ENCODE measurements at places on chromosomes 2 and 18.

DNA sequence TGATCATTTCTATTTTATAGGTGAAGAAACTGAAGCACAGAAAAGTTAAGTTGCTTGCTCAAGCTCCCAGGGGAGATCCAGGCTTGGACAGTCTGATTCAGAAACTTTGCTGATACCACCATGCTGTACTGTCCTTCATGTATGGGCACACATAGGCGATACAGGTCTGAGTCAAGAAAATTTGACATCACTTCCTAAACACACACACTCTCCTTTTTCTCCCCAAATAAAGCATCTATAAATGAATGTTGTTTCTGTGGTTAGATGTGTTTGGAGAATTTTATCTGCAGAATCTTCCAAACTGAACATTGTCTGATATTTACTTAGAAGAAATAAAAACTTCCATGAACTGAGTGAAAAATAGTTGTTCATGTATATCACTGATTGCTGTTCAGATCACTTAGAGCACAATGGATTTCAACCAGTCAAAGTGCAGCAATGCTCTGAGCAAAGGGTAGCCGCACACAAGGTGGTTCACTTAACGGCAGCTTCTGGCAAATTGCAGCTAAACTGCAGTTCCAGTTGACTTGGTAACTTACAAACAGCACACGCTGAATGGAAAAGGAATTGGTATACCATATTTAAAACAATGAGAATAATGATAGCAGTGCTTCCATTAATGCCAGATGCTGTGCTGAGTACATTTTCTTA is 10.0 kb upstream of the AGFG1 start:
- no peak for DNase-seq

- DNase-seq, result peak; percentile 42
Measured at GRCh38 chr2:171086352-171087290, 74.1 kb downstream of the TLK1 start.

- DNase-seq, result no peak
Measured at GRCh38 chr2:226790431-226790830, 9.2 kb downstream of the IRS1 start.

DNA sequence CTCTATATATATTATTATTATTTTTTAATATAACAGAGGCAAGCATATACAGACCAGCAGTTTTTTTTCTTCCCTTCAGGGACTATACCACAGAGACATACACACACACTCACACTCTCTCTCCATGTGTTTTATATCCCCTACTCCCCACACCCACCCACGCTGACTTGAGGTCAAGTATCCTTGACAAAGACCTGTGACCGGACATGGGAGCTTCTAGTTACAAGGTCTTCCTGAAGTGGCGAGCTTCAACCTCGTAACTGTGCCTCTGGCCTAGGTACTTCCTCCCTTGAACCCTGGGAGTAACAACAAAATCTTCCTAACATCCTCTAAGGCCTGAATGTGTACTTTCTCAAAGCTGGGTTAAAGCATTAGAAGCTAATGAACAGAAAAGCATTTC is 52.5 kb downstream of the POLR1A start:
- DNase-seq, result no peak

DNA sequence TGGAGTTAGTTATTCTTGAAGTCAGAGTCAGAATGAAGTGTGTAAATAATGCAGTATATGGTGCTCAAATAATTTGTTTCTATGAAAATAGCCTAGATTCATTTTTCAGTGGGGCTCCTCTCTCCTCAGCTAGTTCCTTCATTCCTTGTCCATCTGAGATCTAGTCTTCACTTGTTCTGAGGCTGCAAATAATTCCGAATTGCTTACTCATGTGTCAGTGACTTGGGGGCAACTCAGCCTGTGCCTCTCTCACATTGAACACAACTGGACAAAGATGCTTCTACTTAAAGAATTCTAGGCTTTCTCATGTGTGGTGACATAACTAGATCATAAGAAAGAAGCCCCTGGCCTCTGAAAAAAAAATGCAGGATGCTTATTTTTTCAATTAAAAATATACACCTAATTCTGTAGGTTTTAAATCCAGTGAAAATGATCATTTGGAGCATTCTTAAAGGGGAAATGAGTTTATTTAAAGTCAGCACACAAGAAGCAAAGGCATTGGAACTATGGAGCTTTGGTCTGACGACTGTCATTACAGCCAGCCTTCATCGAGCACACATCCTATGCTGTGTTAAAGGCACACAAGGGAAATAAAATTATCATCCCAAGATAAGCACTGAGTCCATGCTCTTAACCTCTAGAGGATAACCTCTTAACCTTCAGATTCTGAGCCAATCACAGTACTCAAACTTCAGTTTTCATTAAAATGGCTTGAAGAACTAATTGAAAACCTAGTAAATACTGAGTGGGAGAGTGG is 24.8 kb upstream of the SCN7A start:
- no peak for DNase-seq

Data from glomerular endothelial cell (primary cell).